Right renal pelvis (tissue), 4 donors: ENCODE measurements at places on chromosomes 1 and 21. TPM values are rescaled to one million over a fixed set of nuclear protein-coding genes. Genes with fewer than 3 reads are reported as not detected.

DNA sequence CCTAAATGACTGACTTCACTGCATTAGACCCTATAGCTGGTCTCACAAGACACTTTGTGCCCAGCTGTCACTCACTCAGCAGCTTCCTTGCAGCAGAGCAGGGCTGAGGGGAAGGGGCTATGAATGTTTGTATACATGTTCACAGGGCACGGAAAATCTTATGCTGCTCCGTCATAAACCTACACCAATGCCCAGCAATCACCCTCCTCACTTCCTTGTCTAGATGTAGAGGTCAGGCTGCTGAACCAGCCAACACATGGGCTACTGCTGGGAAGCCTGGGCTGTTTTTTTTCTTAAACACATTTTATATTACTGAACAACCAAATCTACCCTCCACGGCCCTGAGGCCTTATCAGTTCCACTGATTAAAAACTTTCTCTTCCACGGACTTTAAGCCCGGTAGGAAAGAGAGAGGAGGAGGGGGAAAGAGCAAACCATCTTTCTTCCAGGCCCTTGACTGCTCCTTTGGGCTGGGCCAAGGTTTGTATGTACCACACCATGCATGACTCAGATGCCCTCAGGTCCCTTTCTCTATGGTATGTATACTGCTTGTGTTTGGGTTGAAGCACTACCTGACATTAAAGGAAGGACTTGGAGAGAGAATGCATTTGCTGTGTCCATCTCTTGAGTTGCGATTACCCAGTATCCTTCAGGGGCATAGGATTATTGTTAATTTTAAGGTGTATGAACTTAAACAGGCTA is 12.7 kb downstream of the MTFR1L start:
- no peak for DNase-seq

GRCh38 chr1:92972409-92973129 is 11.3 kb upstream of the DIPK1A start:
- no peak for DNase-seq

DNA sequence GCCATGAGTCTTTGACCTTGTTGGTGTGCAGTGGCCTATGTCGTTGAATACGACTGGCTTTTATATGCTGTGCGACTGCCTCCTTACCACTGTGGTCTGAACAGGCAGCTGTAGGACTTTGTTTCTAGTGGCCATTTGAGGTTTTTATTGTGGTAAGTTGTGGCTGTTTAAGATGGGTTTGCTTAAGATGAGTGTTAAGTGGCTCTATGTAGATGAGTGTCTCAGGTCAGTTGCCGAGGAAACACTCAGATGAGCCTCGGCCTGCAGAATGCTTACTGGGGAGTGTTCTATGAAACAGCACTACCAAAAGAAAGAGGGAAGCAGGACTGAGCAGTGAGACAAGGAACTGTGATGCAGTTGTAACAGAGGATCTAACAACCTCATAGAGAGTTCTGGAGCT is 14.9 kb upstream of the CD1C start:
- DNase-seq: no peak

- no peak for DNase-seq
These were observed 201.6 kb downstream of the PBX1 start for GRCh38 chr1:164760569-164760968.

GRCh38 chr1:34363915-34364314 is 187.2 kb downstream of the C1orf94 start:
- DNase-seq: no peak

GRCh38 chr1:234489698-234490077 is 10.7 kb upstream of the TARBP1 start:
- no peak for DNase-seq

The FAM177B gene
- polyA plus RNA-seq: 0.05 TPM
